Stimulated activated CD4-positive, alpha-beta T cell treated with anti-CD3 and anti-CD28 coated beads, Interleukin-4, amount 100 ng/mL, for 48 hours (primary cell): ENCODE measurements at places on chromosomes 3 and 15.

- no peak for DNase-seq
Measured at GRCh38 chr15:88624156-88624970, 3.2 kb downstream of the AEN start.

DNA sequence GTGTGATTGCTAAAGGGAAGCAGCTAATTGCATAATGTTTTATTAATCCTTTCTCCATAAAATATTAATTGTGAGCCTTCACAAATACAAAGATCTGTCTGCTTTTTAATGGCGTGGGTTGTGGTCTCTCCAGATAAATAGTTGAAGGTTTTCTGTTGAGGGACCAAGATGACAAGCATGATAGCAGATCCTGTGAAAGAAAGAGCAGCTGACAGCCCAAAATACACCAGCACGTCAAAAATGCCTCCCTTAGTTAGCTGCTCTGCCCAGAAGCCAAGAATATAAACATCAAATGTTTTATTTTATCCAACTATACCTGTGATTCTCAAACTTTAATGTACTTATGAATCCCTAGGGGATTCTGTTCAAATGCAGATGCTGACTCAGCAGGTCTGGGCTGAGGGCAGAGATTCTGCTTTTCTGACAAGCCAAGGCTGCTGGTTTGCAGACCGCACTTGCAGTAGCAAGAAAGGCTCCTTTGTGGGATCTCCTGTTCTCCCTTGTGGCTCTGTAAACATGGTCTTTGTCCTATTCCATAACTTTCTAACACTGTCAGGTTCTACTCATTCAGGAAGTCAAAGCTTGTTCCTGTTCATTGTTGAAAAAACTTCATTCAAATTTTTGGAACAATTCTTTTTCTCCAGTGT is 119.1 kb upstream of the SLC25A36 start:
- DNase-seq: no peak

- DNase-seq: no peak
Measured at GRCh38 chr3:72017311-72017710, 232.4 kb upstream of the PROK2 start.

DNA sequence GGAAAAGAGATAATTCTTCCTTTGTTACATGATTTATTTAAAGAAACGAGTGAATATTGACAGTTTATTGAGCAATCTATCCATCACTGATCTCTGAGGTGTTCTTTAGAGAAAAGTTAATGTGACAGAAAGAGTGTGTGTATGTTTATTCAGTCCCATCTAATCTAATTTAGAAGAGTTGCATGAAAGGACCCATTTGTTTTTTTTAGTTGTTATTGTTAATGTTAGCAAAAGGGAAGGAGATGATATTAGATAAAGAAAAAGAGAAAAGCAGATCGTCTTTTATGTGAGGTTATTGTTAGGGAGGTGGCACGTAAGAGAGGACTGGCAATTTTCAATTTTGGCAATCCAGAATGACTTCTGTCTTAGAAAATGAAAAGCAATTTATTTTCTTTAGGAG is 46.5 kb downstream of the NMD3 start:
- no peak for DNase-seq

DNA sequence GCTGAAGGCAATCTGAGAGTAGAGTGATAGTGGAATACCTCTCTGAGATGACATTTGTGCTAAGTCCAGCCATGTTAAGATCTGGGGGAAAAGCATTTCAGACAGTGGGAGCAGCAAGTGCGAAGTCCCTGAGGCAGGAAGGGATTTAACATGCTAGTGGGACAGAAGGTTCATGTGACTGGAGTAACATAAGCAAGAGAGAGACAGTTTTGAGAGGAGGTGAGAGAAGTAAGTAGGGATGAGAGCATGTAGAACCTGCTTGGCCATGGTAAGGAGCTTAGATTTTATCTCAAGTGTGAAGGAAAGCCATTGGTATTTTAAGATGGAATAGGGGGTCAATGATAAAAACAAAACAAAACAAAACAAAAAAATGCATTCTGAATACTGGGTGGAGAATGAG is 358.6 kb upstream of the KCNH8 start:
- DNase-seq: no peak

- no peak for DNase-seq
Measured at GRCh38 chr3:157618075-157618760, 115.0 kb upstream of the VEPH1 start.

- DNase-seq: no peak
Measured at GRCh38 chr3:47024932-47025331, 45.5 kb downstream of the NBEAL2 start.

DNA sequence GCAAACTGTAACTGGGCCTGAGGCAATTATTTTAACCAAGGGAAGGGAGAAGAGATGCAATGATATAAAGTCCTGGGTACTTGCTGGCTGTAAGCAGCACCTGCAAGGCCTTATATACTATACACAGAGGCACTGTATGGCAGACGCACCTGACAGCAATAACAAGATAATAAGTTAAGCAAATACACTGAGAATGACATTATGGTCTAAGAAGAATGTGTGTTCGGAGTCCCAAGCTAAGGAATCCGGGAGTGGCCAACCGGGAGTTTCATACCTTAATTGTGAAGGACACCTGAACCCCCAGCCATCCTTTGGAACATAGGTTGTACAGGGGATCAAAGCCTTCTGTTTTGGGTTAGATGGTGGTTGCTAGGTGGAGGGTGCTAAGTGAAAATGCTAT is 13.7 kb downstream of the FAM240A start:
- no peak for DNase-seq

- no peak for DNase-seq
Measured at GRCh38 chr3:149277331-149277813, 55.7 kb upstream of the CP start.

DNA sequence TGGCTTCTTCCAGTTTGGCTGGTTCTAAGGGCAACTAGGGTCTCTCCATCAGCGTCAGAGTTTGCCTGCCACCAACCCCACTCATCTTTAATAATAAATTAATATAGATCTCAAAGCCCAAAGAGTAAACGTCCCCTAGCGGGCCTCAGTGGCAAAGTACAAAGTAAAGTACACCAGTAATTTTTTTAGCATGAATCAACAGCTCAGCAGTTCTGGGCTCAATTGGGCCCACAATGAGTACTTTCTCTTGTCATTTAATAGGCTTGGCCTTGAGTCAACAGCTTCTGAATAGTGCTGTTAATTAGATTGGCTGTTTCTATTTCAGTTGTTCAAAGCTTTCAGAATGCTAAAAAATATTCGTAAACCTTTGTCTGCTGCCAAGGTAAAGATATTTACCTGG is 89.0 kb upstream of the PFN2 start:
- DNase-seq: no peak

DNA sequence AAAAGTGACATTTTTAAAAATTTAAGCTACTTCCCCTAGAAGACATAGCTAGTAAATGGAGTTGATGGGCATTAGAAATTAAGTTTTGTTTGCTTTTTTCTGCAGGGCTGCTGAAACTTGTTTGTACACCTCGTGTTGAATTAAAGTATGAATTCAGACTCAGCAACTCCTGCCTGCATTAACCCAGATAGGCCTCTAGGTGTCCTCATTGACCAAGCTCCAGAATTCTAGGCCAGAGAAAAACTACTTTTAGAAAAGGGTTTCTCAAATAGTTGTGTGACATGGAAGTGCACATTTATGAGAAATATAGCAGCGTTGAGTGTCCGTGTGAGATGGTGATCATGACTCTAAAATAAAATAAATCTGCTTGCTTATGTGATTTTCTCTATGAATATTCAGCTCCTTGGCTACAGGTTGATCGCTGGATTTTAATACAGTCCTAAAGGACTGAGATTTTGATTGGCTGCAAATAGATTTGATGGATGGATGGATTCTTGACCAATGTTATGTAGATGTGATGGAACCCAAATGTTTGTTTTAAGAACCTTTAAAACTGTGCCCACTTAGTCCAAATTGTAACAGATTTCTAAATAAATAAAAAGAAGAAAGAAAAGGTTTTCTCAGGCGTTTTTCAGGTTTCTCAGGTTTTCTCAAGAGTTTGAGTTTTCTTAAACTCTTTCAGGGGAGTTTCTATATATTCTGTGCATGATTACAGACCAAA is 39.4 kb upstream of the LMOD3 start:
- DNase-seq: no peak

DNA sequence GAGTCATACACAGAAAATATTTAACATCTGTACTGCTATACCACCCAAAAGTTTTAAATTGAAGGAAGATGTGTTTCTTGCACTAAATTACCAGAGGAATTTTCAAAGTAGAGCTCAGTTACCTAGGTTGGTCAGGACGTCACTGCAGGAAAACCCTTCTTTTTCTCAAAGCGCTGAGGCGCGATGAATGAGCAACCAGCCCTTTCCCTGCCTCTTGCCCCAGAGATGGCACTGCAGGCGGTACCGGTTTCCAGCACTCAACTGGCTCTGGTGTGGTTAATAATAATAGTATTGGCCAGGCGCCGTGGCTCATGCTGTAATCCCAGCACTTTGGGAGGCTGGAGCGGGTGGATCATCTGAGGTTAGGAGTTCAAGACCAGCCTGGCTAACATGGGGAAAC is 49.3 kb downstream of the HES1 start:
- DNase-seq: no peak

GRCh38 chr3:197750396-197750831 is 731 bp downstream of the FYTTD1 start:
- DNase-seq: peak; percentile 27

DNA sequence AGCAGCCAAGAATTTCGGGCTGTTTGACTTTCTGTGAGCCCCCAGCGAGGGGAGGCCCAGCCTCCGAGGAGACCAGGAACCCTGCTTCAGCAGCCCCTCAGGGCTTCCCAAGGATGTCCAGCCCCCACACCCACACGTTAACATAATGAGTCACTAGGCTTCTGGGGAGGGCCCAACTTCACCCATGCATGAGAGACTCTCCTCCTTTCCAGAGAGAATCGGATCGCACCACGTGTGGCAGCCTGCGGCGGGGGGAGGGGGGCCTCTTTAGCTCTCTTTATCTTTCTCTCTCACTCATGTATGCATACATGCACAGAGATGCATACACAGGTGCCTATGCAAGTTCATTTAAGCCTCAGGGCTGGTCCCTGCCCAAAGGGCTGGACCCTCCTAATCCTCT is 3.1 kb upstream of the AP2M1 start:
- DNase-seq: no peak

DNA sequence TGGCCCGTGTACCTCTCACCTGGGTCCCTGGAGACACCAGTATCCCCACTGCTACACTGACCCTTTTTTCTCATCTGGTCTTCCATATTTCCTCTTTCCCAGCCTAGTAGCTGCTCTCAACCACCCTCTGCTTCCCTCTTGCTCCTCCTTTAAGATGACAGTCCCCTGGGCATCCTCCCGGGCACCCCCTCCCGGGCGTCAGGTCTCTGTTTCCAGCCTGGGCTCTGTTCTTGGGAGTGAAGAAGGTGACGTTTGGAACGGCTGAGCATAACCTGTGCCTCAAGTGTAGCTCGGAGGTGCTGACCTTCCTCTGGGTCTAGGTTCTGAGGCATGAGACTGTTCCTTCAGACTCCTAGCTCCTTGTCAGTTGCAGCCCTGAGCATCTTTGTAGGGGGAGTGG is 101.2 kb downstream of the VGLL4 start:
- DNase-seq: no peak

- no peak for DNase-seq
Measured at GRCh38 chr3:12255393-12255792, 33.5 kb upstream of the PPARG start.

DNA sequence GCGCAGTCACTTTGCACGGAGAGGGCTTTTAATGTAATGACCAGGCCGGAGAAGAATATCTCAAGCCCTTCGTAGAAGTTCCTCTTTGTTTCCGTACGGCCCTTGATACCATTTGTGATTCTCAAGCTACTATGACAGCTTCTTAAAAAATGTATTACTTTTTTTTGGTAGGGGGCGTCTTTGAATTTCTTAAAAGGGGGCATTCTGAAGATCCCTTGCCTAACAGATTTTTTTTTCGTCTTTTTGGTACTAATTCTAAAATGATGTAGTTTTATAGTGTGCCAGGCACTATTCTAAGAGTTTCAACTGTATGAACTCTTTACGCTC is 614.0 kb downstream of the MCTP2 start:
- DNase-seq: no peak

- no peak for DNase-seq
Measured at GRCh38 chr15:57589281-57589680, 2.4 kb upstream of the MYZAP start.

- DNase-seq: no peak
Measured at GRCh38 chr3:140995881-140996280, 54.2 kb downstream of the SLC25A36 start.

GRCh38 chr3:149941186-149941585 is 29.5 kb downstream of the PFN2 start:
- DNase-seq: no peak

GRCh38 chr3:39232859-39233258 is 40.5 kb upstream of the XIRP1 start:
- DNase-seq: no peak

DNA sequence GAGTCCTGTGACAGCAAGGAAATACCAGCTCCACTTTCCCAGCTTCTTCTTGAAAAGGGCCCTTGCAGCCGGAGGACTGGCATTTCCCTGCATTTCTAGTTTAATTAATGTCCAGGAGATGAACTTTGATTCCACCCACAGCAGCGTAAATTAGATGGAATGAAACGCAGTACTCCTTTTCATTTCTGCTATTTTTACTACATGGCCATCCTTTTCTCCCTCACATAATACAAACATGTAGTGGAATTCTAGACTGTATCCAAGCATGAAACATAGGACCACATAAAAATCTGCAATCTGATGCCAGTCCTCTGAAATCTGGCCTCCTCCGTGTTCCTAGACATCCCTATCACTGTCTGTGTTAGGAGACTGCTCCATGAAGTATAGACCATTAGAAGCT is 403.2 kb downstream of the NR2F2 start:
- DNase-seq: no peak

GRCh38 chr3:43549626-43550290 is 72.1 kb downstream of the ANO10 start:
- DNase-seq: no peak

DNA sequence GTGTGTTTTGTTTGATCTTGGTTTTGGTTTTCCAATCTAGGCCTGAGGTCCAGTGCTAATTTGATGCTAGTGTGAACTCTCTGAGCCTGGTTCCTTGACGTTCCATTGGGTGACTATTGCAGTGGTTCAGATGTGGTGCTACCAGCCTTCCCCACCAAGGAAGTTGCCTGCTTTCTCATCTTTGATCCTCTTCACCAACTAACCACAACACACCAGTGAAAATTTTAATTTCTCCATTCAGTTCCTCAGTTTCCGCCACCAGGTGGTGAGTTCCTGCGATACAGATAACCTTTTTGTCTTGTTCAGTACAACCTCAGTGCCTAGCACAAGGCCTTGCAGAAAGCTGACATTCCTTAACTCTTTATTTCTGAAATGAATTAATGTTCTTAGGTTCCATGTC is 337.4 kb upstream of the TPRG1 start:
- no peak for DNase-seq

GRCh38 chr3:160278210-160278609 is 53.0 kb downstream of the C3orf80 start:
- DNase-seq: no peak
